A375 (cell line): ENCODE measurements at places on chromosomes 3 and 15. TPM values are rescaled to one million over a fixed set of nuclear protein-coding genes. Genes with fewer than 3 reads are reported as not detected.

The MAGI1 gene
- total RNA-seq: 15.2 and 15.6 TPM in 2 replicates

The KLHL18 gene
- 16.4 and 34.8 TPM in 2 replicates for total RNA-seq

The ST8SIA2 gene
- not detected in 2 replicates for total RNA-seq

The HGD gene
- total RNA-seq: 0.15 TPM in 1 of 2 replicates, not detected in the other

The IMPG2 gene
- total RNA-seq: 0.04 and 0.05 TPM in 2 replicates

The SV2B gene
- 0.08 TPM in 1 of 2 replicates, not detected in the other for total RNA-seq

The CADM2 gene
- 0.21 and 2.2 TPM in 2 replicates for total RNA-seq

The GOLGA8N gene
- total RNA-seq: 0.04 and 0.16 TPM in 2 replicates

The CCR3 gene
- not detected in 2 replicates for total RNA-seq

The SKOR1 gene
- 0.53 and 1.1 TPM in 2 replicates for total RNA-seq

The CPNE9 gene
- 0.05 and 0.11 TPM in 2 replicates for total RNA-seq

The ADAMTS9 gene
- 1.2 and 1.4 TPM in 2 replicates for total RNA-seq

The TM6SF1 gene
- total RNA-seq: not detected in 2 replicates

The TEX55 gene
- not detected in 2 replicates for total RNA-seq

The AADAC gene
- not detected in 2 replicates for total RNA-seq

The C3orf70 gene
- 1.3 and 1.9 TPM in 2 replicates for total RNA-seq

The FEZF2 gene
- total RNA-seq: not detected in 2 replicates

The OXTR gene
- total RNA-seq: 1.1 and 1.2 TPM in 2 replicates

The IFT80 gene
- 16.7 and 28.8 TPM in 2 replicates for total RNA-seq

The CAND2 gene
- total RNA-seq: 0.91 and 1.1 TPM in 2 replicates

The CACNA1D gene
- total RNA-seq: 1.6 and 4.3 TPM in 2 replicates

The EPHB1 gene
- total RNA-seq: 1.6 and 3.0 TPM in 2 replicates

The REC114 gene
- not detected in 2 replicates for total RNA-seq

The FOXL2NB gene
- total RNA-seq: 0.11 TPM in 1 of 2 replicates, not detected in the other

The KCNMB2 gene
- not detected in 2 replicates for total RNA-seq

The SNX4 gene
- 37.2 and 40.1 TPM in 2 replicates for total RNA-seq

The EXD1 gene
- not detected in 2 replicates for total RNA-seq

The C3orf22 gene
- total RNA-seq: not detected in 2 replicates

The BTBD1 gene
- total RNA-seq: 57.0 and 61.5 TPM in 2 replicates

The NCK1 gene
- total RNA-seq: 20.3 and 20.7 TPM in 2 replicates

The NRG4 gene
- not detected in 2 replicates for total RNA-seq

The PAK6 gene
- 0.64 and 0.91 TPM in 2 replicates for total RNA-seq

The LMAN1L gene
- total RNA-seq: 0.16 and 0.64 TPM in 2 replicates

The EMC7 gene
- total RNA-seq: 44.5 and 46.6 TPM in 2 replicates

The BFSP2 gene
- 0.27 TPM in 1 of 2 replicates, not detected in the other for total RNA-seq

The PLCB2 gene
- 0.98 and 1.9 TPM in 2 replicates for total RNA-seq

The CCR8 gene
- total RNA-seq: not detected in 2 replicates

The AP2M1 gene
- 243 and 275 TPM in 2 replicates for total RNA-seq

The MINAR1 gene
- total RNA-seq: 1.0 and 1.1 TPM in 2 replicates

The XCR1 gene
- total RNA-seq: not detected in 2 replicates

The UBE2Q2 gene
- total RNA-seq: 18.0 and 22.7 TPM in 2 replicates

The A4GNT gene
- total RNA-seq: not detected in 2 replicates

The CFAP100 gene
- not detected in 2 replicates for total RNA-seq

The FOXB1 gene
- total RNA-seq: not detected in 2 replicates

The ITPKA gene
- 1.8 and 1.9 TPM in 2 replicates for total RNA-seq

The ITIH4 gene
- total RNA-seq: 2.3 and 2.7 TPM in 2 replicates

The MUC4 gene
- total RNA-seq: 0.11 TPM in 1 of 2 replicates, not detected in the other

The EPHA3 gene
- 25.6 and 29.2 TPM in 2 replicates for total RNA-seq

The CCR5 gene
- not detected in 2 replicates for total RNA-seq

The SERPINI1 gene
- 0.11 and 1.2 TPM in 2 replicates for total RNA-seq
